SIG-M5 (cell line): ENCODE measurements at places on chromosomes 1 and 21.

DNA sequence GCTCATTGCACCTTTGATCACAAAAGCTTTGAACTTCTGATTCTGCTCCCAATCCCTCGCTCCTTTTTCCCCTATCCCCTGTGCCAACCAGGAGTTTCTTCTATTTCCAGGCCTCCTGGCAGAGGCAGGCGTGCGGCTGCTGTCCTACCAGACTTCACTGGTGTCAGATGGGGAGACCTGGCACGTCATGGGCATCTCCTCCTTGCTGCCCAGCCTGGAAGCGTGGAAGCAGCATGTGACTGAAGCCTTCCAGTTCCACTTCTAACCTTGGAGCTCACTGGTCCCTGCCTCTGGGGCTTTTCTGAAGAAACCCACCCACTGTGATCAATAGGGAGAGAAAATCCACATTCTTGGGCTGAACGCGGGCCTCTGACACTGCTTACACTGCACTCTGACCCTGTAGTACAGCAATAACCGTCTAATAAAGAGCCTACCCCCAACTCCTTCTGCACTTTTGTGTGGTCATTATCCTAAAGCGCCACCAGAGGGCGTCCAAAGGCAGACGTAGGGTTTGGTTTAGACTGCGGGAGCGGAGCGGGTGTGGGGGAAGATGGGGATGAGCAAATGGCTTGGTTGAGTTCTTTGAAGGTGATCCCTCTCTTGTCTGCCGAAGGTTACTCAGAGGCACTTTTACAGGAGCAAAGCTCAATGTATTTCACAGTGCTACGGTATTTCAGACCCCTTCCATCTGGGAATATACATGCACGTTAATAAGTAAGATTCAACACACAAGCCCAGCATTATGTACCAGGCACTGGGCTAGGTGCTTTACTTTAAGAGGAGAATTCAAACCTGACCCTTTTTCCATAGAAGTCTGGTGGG is 24.7 kb downstream of the HMGCS2 start:
- no peak for DNase-seq

DNA sequence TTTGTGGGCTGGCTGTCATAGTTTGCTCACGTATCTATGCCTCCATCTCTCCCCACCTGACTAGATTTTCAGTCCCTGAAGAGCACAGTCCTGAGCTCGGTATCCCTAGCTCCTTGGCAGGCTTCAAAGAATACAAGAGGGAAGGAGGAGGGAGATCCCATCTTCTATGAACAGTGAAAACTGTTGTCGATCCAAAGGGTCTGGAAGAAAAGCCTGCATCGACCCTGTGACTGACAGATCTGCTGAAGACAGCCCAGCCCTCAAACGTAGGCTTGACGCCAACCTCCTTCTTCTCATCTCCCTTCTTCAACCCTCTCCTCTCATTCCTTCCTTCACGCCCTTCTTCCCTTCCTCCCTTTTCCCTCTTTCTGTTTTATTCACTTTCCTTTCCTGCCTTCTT is 13.3 kb upstream of the ADORA1 start:
- DNase-seq = no peak

DNA sequence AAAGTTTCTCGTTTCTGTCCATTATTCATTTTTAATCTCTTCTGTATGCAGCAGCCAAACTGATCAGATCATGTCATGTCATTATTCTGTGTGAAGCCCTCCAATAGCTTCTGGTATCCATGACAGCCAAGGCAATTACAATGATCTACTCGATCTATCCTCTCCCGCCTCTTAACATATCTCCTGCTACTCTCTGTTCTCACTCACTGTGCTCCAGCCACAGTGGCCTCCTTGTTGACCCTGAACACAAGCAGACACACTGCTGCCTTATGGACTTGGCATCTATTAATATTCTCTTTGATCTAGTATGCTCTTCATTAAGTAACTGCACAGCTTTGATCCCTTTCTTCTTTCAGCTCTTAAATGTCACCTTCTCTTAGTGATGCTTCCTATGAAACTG is 59.5 kb downstream of the TPR start:
- DNase-seq = no peak

DNA sequence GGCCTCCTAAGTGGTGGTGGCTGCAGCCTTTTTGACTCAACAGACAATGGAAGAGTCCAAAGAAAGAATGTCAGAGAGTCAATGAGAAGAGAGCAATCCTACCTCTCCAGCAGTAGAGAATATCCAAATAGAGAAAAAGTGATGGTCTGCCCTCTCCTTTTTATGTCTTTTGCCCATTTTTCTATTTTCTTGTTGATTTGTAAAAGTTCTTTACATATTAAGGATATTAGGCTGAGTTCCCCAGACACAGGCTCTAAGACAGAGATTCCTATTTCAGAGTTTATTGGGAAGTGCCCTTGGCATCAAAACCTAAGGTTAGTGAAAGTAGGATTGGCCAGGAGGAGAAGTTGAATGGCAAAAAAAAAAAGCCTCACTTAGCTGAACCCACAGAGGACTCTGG is 20.3 kb upstream of the SLC30A1 start:
- no peak for DNase-seq

DNA sequence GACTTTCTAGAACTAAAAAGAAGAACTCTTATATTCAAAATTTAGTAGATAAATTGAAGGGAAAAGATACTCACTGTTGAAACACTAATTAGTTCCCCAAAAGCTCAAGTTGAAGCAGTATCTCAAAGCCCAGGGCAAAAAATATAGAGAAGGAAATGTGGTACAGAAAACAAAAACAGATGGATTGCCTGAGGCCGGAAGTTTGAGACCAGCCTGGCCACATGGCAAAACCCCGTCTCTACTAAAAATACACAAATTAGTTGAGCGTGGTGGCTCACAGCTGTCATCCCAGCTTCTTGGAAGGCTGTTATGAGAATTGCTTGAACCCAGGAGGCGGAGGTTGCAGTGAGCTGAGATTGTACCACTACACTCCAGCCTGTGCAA is 36.0 kb downstream of the FAM177B start:
- no peak for DNase-seq

GRCh38 chr1:56074007-56074651 is 505.2 kb downstream of the PLPP3 start:
- DNase-seq = no peak

- DNase-seq = no peak
Measured at GRCh38 chr1:225480825-225481434, 53.1 kb upstream of the LBR start.

DNA sequence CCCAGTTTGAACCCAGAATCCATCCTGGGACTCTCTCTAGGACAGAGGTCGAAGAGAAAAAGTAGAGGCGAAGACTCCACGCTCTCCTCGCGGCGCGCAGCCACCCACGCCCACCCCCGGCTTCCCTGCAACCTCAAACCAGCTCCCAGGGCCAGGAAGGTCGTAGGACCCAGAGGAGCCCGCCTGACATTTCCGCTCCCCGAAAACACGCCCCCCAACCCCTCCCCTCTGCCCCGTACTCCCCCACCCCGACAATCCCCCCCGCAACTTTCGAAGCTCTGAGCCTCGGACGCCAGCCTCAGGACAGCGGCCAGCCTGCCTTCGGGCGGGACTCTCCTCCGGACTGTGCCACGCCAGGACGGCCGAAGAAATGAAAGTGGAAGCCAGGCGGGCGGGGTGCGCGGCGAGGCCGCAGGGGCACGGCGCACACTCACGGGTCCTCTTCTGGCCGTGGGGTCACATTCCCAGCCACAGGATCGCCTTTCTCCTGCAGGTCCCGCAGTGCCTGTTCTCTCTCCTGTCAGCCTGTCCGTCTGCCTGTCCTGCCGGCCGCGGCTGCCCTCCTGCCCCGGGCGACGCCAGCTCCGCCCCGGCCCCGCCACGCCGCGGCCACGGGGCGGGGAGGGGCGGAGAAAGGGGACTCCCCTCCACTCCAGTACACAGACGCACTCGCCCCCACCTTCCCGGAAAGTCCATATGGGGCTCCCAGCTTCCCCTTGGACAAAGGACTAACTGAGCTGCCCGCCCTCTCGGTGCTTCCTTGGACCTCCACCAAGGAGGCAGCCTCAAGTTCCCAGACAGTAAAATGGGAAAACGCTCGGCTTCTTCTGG is at the start of gene MOB3C:
Gene MOB3C (minus strand): TSS at position 535 of the 831 bp plus-strand sequence. CDS start 3,490 bp downstream, outside the sequence.
- DNase-seq = no peak

GRCh38 chr1:76162254-76162653 is 87.7 kb downstream of the ST6GALNAC3 start:
- no peak for DNase-seq

DNA sequence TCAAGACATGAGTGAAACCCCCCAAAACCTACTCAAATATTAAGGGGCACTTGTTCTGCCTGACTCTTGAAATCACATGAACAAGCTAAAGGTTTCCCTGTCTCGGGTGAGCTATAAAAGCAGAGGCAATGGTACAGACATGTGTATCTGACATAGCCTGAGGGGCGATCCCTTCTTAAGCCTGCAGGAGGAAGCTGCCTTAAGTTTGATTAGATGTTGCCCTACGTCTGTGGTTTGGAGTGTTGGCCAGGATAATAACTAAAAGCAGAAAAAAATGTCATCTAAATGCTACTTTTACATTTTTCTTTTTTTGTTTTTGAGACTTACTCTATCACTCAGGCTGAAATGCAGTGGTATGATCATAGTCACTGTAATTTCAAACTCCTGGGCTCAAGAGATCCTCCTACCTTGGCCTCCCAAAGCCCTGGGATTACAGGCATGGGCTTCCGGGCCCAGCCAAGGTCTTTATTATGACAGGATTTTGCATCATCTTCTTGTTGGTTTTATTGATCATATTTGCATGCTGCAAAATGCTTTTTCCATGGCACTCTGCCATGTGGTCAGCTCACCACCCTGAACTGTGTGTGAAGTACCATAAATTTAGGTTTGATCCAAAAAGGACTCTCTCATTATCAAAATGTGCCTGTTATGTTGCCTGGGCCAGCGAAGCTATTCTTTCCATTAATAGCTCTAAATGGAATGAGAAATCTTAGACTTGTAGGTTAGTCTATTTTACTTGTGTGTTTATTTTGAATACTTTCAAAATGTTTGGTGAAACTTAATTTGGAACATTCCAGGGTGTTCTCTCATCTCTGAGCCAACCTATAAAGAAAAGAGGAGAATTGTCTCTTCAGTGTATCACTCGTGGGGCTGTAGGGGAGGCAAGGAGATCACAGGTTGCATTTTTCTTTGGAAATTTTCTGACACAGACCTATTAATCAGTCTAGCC is 15.0 kb upstream of the HMGN1 start:
- DNase-seq = no peak

DNA sequence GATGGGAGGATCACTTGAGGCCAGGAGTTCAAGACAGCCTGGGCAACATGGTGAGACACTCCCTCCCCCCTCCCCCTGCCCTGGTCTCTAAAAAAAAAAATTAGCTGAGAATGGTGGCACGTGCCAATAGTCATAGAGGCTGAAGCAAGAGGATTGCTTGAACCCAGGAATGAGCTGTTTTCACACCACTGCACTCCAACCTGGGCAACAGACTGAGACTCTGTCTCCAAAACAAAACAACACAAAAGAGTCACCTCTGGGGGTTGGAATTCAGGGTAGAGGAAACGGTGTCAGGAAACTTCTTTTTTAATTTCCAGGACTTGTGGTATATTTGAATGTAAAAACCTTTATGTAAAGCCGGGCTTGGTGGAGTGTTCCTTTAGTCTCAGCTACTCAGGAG is 43.2 kb downstream of the RHOU start:
- DNase-seq = no peak

- DNase-seq = no peak
Measured at GRCh38 chr1:209710093-209710492, 5.4 kb downstream of the HSD11B1 start.

- DNase-seq = no peak
Measured at GRCh38 chr1:113169591-113169990, 96.6 kb downstream of the LRIG2 start.

DNA sequence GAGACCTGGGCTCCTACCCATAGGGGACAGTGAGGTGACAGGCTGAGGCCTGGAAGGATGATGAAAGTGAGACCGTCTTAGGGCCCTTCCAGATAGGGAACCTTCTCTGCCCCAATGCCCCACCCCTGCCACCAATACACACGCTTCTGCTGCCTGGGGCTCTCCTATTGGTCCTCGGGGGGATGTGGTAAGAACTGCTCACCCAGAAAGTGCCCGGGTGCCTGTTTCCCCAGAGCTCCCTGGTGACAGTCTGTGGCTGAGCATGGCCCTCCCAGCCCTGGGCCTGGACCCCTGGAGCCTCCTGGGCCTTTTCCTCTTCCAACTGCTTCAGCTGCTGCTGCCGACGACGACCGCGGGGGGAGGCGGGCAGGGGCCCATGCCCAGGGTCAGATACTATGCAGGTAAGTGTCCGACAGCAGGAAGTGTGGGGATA is 948 bp downstream of the SEMA4A start:
- DNase-seq = peak; percentile 96

DNA sequence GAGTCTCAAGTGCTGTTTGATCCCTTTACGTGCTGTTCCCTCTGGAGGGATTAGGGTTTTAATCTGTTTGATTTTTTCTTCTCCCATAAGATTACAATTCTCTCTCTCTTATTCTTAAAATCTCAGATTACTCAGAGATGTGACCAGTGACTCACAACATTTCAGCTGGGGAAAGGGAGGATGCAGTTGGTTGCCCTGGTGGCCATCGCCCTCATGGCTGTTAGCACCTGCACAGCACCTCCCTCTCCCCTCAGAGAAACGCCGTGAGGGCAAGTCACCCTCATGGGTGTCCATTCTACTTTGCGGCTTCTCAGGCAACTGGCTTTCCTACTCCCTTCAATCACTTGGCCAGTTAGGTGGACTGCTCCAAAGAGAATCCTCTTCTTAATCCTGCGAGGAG is 42.4 kb upstream of the KCNA3 start:
- no peak for DNase-seq

- no peak for DNase-seq
Measured at GRCh38 chr1:28240024-28240423, 4.1 kb downstream of the ATP5IF1 start.

GRCh38 chr1:98322086-98322485 is 339.4 kb upstream of the SNX7 start:
- DNase-seq = no peak

- DNase-seq = no peak
Measured at GRCh38 chr21:45386728-45387371, 18.1 kb upstream of the COL18A1 start.

DNA sequence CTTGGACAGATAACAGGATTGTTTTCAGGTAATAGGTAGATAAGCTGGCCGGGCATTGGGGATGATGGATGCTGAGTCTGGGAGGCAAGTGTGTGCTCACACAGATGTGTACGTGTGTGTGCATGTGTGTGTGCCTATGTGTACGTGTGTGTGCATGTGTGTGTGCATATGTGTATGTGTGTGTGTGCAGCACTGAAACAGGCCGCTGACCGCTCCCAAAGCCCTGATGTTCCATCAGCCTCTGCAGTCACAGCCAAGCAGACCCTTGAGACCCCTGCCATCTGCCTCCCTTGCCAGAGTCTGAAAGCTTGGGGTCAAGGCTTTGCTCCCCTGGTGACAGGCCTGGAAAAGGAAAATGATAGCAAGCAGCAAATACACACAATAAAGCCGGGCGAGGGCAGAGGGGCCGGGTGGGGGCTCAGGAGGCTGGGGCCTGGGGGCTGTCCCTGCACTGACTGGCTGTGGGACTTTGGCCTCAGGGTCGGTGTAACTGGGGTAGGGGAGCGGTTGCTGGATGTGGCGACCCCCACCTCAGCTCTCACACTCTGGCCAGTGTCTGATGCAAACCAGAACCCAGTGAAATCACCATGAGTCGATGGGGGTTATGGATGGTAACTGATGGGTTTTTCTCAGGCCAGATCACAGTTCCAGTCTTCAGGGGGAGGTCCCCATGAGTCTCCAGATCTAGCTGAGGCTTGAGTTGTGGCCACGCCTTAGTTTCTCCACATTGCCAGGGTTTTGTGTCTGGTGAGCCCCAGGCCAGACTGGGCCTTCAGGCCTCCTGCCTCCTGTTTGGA is 9.2 kb upstream of the TNFRSF8 start:
- DNase-seq = no peak

GRCh38 chr1:110607536-110608230 is 1.5 kb upstream of the KCNA2 start:
- no peak for DNase-seq
